Neural progenitor cell (in vitro differentiated cells): ENCODE measurements at places on chromosomes 1 and 21. TPM values are rescaled to one million over a fixed set of nuclear protein-coding genes. Genes with fewer than 3 reads are reported as not detected.

- no peaks in the 10 kb centered on the region for H3K27me3 ChIP-seq
- DNase-seq, result no peak
- H3K36me3 ChIP-seq, result no peaks in the 10 kb centered on the region
- H3K4me1 ChIP-seq, result no peaks in the 10 kb centered on the region
- H3K27ac ChIP-seq, result no peak overlapping the region
Measured at GRCh38 chr21:41345934-41346685, 15.7 kb upstream of the MX2 start.

- H3K36me3 ChIP-seq, result no peaks in the 10 kb centered on the region
- no peaks in the 10 kb centered on the region for H3K4me1 ChIP-seq
- no peaks in the 10 kb centered on the region for H3K27me3 ChIP-seq
- DNase-seq, result no peak
- H3K27ac ChIP-seq, result no peak overlapping the region
Measured at GRCh38 chr1:221887758-221888157, 145.9 kb upstream of the DUSP10 start.

EXO5 gene
- total RNA-seq, result 11.9 and 12.6 TPM in 2 replicates

- H3K4me3 ChIP-seq, result peak overlapping the region; percentile 36
- H3K27ac ChIP-seq, result no peak overlapping the region
- peaks cover 22% of the 10 kb centered on the region for H3K27me3 ChIP-seq
Measured at GRCh38 chr1:54122135-54122751, 30.6 kb downstream of the CDCP2 start.

- H3K27me3 ChIP-seq, result no peaks in the 10 kb centered on the region
- peaks cover 36% of the 10 kb centered on the region for H3K4me1 ChIP-seq
- H3K27ac ChIP-seq, result no peak overlapping the region
- peak; percentile 53 for DNase-seq
- no peak overlapping the region for H3K4me3 ChIP-seq
Measured at GRCh38 chr1:203278082-203278884, 27.0 kb upstream of the BTG2 start.

DNA sequence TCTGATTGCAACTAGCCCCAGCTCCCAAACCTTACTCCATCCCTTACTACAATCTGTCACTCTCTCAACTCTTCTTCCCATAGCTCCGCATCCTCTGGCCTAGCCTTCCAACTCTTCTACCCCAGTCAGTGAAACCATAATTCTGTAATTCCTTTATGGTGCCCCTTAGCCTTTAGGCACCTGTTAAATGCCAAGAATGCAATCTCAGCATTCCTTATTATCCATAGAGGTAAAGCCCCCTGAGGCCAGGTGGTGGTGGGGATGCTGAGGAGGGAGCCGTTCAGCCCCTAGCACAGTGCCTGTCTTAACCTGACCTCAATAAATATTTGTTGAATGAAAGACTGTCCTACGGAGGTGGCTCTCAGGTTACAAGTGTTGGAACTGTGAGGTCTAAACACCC lies 14.0 kb downstream of the ATP1A2 start:
- no peak overlapping the region for H3K4me3 ChIP-seq
- no peaks in the 10 kb centered on the region for H3K27me3 ChIP-seq
- no peak overlapping the region for H3K27ac ChIP-seq
- H3K4me1 ChIP-seq, result no peaks in the 10 kb centered on the region

C1orf116 gene
- 0.04 and 0.56 TPM in 2 replicates for total RNA-seq

PTGS2 gene
- 0.03 and 0.37 TPM in 2 replicates for total RNA-seq

- H3K36me3 ChIP-seq, result no peaks in the 10 kb centered on the region
- DNase-seq, result no peak
- no peak overlapping the region for H3K4me3 ChIP-seq
Measured at GRCh38 chr1:240337781-240338180, 246.1 kb downstream of the FMN2 start.

DNA sequence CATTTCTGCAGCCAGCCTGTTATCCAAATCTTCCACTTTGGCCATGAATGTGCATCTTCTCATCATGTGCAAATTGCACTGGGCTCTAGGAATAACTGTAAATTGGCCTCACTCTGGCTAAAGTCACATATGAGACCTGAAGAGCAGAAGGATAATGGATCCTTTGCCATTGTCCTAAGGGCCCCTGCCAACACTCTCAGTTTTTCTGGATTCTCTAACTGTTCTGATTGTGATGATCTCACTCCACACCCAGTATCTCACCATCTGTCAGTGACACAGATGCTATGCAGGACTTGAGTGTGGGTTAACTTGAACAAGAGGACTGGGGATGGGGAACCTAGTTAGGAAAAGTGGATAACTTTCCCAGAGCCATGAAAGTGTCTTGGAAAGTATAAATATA lies 8.5 kb upstream of the FYB2 start:
- no peak overlapping the region for H3K27ac ChIP-seq
- no peaks in the 10 kb centered on the region for H3K27me3 ChIP-seq
- no peaks in the 10 kb centered on the region for H3K4me1 ChIP-seq
- H3K36me3 ChIP-seq, result no peaks in the 10 kb centered on the region

DNA sequence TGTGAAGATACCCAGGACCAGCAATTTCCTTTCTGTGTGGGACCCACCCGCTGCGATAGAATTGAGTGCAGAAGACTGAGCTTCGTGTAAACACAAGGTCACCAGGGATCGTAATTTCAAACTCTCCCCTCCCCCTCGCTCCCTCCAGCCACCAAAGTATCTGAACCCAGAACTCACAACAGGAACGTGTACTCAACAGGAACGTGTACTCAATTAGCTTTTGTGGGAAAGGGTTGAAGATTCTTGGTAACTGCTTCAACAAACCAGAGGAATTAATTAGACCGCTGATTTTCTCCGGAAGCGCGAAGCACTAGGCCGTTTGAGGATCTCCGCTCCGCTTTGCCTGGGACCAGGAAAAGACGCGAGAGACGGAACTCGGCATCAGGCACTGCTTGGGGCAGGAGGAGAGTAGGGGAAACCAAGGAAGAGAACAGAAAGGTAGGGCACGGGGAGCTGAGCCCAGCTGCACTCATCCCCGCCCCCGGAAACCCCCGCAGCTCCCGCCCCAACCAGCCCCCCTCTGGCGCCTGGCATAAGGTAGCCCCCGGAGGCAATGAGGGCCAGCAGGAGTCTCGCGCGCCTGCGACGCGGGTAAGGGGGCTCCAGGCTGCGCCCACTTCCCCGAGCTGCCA lies 453 bp downstream of the DRAM2 start:
- no peaks in the 10 kb centered on the region for H3K27me3 ChIP-seq
- peaks cover 27% of the 10 kb centered on the region for H3K4me1 ChIP-seq
- DNase-seq, result peak; percentile 81
- peaks cover 6% of the 10 kb centered on the region for H3K36me3 ChIP-seq
- H3K4me3 ChIP-seq, result peak overlapping the region; percentile 75

DNA sequence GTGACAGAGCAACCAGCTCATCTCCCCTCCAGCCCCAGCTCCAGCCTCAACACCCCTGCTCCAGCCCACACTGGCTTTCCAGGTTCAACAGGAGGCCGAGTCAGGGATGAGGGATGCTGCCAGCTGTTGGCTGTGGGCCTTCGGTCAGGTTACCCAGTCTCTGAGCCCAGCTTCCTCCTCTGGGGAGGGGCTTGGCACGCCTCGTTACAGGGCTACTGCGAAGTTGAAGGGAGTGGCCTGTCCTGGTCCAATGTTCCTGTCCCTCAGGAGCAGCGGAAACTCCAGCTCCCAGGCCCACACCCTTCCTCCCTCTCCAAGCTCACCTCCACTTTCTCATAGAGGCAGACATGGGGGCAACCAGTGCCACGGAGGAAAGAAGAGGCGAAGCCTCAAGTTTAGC lies 15.1 kb upstream of the TAS1R2 start:
- H3K4me3 ChIP-seq, result no peak overlapping the region
- H3K4me1 ChIP-seq, result peaks cover 2% of the 10 kb centered on the region
- H3K36me3 ChIP-seq, result no peaks in the 10 kb centered on the region

- H3K36me3 ChIP-seq, result no peaks in the 10 kb centered on the region
- no peaks in the 10 kb centered on the region for H3K4me1 ChIP-seq
- no peaks in the 10 kb centered on the region for H3K27me3 ChIP-seq
- peak overlapping the region; percentile 70 for H3K27ac ChIP-seq
Measured at GRCh38 chr1:196437671-196438070, 170.6 kb downstream of the KCNT2 start.

DNA sequence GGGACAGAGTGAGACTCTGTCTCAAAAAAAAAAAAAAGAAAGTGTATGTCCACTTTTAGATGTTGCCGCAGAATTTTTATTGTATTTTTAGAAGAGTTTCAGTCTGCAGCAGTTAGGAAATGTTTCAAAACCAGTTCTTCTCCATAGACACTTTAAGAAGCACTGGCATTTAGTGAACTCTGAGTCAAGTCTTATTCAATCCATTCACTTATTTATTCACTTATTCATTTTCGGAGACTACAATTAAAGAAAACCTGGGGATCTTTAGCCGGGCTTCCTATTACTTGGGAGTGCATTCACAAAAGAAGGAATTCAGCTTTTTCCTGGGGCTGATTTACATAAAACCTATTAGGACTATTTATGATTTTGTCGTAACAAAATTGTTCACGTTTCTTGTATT lies 12.3 kb downstream of the RCAN3 start:
- no peaks in the 10 kb centered on the region for H3K27me3 ChIP-seq
- no peak overlapping the region for H3K27ac ChIP-seq
- H3K4me1 ChIP-seq, result no peaks in the 10 kb centered on the region
- no peaks in the 10 kb centered on the region for H3K36me3 ChIP-seq
- no peak overlapping the region for H3K4me3 ChIP-seq

DNA sequence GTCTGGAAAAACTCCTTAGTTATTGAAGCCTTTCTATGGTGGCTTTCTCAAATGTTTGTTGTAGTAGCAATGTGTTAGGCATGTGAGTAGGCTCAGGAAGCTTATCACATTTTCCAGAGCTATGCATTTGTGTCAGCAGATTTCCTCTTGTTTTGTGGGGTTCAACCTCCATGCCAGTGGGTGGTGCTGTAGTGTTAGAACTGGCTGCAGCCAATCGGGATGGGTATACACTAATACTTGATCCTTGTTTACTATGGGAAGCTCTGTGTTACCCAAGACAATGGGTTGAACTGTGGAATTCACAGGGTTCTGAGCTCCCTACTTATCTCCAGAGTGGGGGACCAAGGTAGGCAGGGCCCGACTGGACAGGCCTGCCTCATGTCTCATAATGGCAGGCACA lies 348.5 kb upstream of the ADAMTS5 start:
- H3K4me1 ChIP-seq, result no peaks in the 10 kb centered on the region
- H3K36me3 ChIP-seq, result no peaks in the 10 kb centered on the region
- no peaks in the 10 kb centered on the region for H3K27me3 ChIP-seq

- H3K27me3 ChIP-seq, result no peaks in the 10 kb centered on the region
- H3K4me1 ChIP-seq, result no peaks in the 10 kb centered on the region
- no peak overlapping the region for H3K27ac ChIP-seq
- no peaks in the 10 kb centered on the region for H3K36me3 ChIP-seq
- H3K4me3 ChIP-seq, result no peak overlapping the region
- DNase-seq, result no peak
Measured at GRCh38 chr1:29744684-29745490, 508.6 kb downstream of the PTPRU start.

DNA sequence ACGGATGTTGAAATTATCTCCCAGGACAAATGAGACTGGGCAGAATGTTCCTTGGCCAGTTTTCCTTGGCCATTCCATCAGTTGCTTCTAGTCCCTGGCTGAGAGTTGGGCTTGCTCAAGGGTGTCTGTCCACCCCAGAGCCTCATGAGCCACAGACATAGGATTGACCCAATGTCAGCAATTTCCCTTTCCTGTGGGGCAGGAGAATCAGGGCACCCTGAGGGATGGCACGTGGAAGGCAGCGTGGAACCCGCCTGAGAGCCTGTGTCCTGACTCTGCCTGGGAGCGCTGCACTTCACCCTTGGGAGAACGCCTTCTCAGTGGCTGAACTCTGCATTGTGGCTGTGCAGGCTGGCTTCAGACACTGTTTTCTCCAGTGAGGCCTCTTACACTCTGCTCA lies 71.3 kb upstream of the B3GALNT2 start:
- no peak for DNase-seq
- H3K27ac ChIP-seq, result no peak overlapping the region
- no peaks in the 10 kb centered on the region for H3K36me3 ChIP-seq
- no peaks in the 10 kb centered on the region for H3K27me3 ChIP-seq

RAP1A gene
- total RNA-seq, result 10.4 and 27.5 TPM in 2 replicates

DNA sequence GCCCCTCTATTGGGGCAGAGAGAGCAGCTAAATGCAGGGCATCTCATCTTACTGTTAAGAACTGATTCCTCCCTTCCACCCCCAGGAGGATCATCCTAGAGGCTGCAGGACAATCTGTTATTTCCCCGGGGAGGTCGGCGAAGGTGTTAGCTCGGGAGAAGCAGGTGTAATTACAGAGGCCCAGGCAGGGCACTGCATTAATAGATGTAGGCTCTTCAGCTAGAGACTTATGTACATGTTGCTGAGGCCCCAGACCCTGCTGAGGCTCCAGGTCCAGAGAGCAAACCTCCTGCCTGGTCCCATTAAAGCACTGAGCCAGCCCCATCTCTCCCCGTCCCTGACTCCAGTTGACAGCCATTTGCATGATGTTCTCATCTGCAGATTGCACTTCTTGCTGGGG lies 320.3 kb upstream of the VAMP3 start:
- DNase-seq, result no peak
- no peaks in the 10 kb centered on the region for H3K4me1 ChIP-seq
- no peak overlapping the region for H3K27ac ChIP-seq
- no peak overlapping the region for H3K4me3 ChIP-seq
- no peaks in the 10 kb centered on the region for H3K27me3 ChIP-seq

DNA sequence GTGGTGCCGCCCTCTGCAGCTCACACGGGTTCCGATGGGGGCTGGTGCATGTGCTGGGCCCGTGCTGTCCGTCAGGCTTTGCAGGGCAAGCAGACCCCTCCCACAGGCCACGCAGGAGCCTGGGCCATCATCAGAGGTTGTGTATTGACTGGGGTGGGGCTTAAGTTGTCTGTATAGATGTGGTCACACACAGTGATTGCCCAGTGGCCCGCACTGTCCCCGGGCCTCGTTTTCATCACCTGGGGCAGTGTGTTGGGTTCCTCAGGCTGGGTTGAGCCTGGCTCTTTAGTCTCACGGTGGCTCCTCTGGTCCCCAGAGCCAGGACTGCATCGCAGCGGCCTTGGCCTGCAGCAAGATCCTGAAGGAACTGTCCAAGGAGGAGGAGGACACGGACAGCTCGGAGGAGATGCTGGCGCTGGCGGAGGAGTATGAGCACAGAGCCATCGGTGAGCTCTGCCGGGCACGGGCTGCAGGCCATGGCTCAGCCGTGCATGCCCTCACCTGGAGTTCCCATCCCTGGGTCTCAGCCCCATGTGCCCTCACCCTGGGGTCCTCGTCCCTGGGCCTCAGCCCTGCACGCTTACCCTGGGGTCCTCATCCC lies 44.1 kb downstream of the TRPM2 start:
- no peak for DNase-seq
- no peak overlapping the region for H3K27ac ChIP-seq
- peaks cover 8% of the 10 kb centered on the region for H3K4me1 ChIP-seq
- H3K27me3 ChIP-seq, result no peaks in the 10 kb centered on the region
- no peaks in the 10 kb centered on the region for H3K36me3 ChIP-seq

DNA sequence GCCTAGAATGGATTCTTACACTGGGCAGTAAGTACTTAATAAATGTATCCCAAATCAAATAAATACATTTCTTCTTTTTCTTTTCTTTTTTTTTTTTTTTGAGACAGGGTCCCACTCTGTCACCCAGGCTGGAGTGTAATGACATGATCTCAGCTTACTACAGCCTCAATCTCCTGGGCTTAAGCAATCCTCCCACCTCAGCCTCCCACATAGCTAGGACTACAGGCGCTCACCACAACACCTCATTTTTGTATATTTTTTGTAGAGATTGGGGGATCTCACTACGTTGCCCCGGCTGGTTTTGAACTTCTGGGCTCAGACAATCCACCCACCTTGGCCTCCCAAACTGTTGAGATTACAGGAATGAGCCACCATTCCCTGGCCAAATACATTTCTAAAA lies 63.7 kb upstream of the LGALS8 start:
- no peak for DNase-seq
- H3K4me1 ChIP-seq, result no peaks in the 10 kb centered on the region
- no peaks in the 10 kb centered on the region for H3K27me3 ChIP-seq
- H3K4me3 ChIP-seq, result no peak overlapping the region
- no peak overlapping the region for H3K27ac ChIP-seq
- H3K36me3 ChIP-seq, result no peaks in the 10 kb centered on the region
